ENCODE measurements at places on chromosomes 6 and 20.

DNA sequence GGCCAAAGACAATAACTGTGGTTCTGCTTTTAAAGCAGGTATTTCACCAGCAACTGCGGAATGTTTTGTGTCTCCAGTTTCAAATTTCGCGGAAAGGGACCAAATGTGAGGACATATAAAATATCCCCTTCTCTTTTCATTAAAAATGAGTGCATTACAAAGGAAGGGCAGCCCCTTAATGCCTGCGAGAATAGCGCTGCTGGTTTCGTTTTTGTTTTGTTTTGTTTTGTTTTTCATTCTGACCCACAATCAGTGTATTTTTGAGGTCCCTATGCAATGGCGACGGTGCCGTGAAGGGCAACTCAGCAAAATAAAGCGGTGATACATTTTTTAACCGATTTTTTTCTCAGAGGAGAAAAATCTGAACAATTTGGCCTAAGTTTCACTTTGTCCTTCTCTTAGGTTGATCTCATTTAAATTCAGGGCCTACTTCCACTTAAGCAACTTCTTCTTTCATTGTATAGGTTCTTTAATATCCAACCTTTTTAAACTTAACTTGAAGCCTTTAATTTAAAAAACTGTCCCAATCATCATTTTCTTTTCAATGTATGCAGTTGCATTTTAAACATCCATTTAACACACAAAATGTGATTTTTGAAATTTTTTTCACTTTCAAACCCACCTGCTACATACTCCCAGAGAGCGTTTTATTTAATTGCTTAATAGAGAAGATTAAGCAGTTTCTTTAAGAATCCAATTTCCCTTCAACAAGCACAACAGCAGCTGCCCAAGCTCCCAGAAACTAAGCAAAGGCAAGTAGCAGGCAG is 2.9 kb upstream of the HIVEP2 start:
- DNase-seq, result peak; percentile 43

GRCh38 chr6:5567352-5567751 is 306.0 kb downstream of the FARS2 start:
- DNase-seq, result no peak

GRCh38 chr6:67717281-67717680 is 917.8 kb upstream of the ADGRB3 start:
- DNase-seq, result no peak

DNA sequence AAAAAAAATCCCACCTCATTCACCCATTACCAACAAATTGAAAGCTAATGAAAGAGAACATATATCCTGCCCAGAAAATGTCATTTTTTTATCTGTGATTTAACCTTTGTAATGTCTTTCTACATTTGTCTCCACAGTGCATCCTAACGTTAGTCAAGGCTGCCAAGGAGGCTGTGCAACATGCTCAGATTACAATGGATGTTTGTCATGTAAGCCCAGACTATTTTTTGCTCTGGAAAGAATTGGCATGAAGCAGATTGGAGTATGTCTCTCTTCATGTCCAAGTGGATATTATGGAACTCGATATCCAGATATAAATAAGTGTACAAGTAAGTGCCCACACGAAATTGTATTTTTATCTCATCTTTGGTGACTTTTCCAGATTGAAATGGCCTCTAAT is 30.0 kb downstream of the RSPO3 start:
- DNase-seq, result no peak

DNA sequence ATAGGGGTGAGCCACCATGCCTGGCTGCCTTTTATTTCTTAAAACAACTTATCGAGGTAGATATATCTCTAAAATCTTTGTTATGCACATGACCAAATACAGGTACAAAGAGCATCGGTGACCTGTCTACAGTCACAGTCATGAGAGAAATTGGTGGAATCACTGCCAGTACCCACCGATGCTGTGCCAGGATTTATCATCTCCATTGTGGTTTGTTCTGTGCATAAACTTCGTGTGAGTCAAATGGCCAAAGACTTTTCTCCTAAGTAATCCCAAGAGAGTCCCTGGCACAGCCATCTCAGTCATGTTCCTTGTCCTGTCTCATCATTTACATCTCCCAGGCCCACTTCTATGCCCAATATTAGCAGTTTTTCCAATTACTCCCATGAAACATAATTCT is 9.0 kb downstream of the GSTA3 start:
- no peak for DNase-seq

GRCh38 chr20:33730946-33731692 is 677 bp upstream of the ZNF341 start:
- DNase-seq, result no peak

DNA sequence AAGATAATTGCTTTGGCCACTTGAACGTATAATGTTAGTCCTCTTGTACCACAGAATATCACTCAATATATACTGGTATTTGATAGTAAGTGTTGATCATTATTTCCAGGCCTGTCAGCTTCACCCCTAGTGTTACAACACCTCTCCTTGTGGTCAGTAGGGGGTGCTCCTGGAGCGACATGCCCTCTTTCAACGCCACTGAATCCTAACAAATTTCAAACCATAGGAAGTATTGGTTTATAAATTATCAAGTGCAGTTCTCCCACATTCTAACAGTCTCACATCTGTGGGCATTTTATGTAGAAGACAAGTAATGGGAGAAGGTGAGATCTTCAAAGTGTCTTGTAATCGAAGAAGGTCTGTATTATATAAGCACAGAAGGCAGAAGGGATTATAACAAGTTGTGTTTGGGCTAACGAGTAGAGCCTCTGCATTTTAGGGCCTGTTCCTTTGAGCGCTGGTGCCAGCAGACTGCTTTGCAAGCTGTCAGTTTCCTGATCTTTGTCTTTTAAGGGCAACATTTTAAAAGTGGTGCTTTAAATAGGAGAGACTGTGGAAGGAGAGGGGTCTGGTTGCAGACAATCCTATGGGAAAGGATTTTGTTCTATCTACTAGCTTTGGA is 57.1 kb upstream of the CEP162 start:
- no peak for DNase-seq

DNA sequence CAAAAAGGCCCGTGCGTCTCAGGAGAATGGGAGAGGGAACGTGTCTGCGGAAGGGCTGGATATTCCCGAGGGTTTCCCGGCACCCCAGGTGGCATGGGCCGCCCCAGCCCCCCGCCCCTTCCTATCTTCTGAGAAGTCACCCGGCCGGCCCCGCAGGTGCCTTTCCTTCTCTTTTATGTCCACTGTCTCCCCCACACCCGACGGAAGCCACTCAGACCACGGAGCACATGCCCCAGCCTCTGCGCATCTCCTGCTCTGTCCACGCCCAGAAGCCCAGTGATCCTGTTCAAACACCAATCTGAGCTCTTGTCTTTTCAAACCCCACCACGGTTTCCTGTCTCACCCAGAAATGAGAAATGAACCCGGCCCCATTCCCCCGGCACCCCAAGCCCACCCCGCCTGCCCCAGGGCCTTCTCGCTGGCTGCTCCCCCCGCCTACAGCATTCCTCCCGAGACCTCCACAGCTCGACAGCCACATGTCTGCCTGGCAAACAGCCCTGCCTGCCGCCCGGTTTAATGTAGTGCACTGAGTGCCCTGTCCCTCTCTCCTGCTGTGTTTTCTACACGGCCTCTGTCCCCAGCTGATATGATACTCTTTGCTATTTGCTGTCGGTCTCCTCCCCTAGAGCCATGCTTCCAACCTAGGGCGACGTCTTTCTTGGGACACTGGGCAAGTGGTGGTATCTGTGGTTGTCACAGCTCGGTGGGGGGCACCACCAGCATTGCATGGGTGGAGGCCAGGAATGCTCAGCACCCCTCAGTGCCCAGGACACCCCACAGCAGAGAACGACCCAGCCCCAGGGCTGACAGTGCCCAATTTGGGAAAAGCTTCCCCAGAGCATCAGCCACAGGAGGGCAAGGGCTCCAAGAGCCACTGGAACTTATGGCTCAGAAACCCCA is 182.7 kb downstream of the TAF4 start:
- no peak for DNase-seq

GRCh38 chr20:10832141-10832540 is 158.3 kb upstream of the JAG1 start:
- no peak for DNase-seq

DNA sequence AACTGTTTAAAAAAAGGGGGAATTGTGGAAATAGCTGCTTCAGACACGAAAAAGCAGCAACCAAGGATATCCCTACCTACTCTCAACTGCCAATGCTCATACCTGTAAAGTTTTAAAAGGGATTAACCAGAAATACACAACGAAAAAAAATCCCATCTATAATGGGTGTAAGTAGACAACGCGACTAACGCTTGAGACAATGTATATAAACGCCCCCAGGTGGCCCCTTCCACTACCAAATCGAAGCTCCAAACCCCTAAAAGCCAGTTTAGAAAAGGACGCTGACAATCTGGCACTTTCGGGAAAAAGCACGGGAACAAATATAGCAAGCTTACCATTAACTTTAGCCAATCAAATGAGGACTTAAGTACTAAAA is 94.5 kb upstream of the BTN3A2 start:
- no peak for DNase-seq

DNA sequence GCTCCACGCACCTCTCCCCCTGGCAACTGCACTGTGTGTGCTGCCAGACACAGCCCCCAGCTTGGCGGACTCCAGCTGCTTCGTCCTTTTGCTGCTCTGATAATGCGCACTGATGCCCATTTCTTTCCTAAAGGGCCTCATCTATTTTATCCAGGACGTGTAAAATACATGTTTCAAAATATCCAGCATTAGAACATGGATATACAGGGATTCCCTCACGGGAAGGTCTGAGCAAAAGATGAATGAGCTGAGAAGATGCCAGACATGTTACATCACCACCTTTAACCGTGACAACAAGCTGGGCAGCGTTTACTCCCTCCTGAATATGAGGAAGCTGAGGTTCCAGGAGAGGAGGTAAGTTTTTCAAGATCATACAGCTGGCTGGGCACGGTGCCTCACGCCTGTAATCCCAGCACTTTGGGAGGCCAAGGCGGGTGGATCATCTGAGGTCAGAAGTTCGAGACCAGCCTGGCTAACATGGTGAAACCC is 32.8 kb downstream of the TNXB start:
- no peak for DNase-seq

- no peak for DNase-seq
Observed at GRCh38 chr6:111576291-111576690, 29.4 kb downstream of the TRAF3IP2 start.

- DNase-seq, result no peak
Observed at GRCh38 chr6:49805246-49805645, 18.2 kb upstream of the PGK2 start.

- DNase-seq, result no peak
Observed at GRCh38 chr6:117933471-117933870, 26.4 kb downstream of the SLC35F1 start.

DNA sequence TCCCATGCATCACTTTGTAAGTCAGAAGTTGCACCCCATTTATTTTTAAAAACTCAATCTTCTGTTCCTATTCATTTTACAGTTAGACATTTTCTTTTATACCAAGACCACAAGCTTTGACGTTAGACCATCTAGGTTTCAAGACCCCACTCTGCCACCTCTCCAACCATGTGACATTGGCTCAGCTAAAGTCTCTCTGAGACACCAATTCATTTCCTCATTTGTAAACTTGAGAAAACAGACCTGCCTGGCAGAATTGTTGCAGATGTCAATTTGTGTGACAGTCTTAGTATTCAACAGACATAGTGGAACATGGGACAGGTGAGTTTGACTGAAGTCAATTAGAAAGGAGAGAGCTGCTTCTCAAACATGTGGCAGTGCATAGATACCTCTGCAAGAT is 55.6 kb upstream of the CSE1L start:
- no peak for DNase-seq

- no peak for DNase-seq
Observed at GRCh38 chr20:32518593-32519380, 66.3 kb downstream of the NOL4L start.

DNA sequence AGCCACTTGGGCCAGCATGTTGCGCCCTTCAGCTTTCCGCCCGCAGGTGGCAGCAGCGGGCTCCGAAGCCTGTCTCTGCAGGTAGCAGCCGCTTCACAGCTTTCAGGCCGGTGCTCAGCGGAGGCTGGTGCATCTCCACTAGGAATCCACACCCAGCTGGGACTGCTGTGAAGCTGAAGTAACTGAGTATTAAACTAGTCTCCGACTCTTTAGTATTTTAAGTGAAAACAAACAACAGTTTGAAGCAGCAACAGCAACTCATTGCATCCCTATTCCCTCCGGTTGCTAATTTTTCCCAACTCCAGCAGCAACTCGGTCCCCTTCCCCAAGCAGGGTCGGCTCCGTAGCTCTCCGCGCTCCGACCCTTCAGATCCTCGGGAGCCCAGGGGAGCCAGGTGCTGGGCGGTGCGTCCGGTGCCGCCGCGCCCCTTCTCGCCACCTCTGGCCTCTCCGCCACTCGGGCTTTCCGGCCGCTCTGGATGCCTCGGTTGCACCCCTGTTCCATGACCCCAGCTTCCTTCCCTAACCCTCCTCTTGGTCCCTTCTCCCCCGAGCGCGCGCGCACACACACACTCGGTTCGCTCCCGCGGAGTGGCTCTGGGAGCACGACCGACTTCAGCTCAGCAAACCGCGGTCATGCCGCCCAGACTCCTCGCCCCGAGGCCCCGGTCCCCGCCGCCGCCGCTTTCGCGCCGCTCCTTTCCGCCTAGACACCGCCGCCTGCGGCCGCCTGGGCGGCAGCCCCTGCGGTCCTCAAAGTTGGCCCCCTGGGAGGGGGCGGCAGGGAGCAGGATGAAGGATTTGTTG is 765 bp upstream of the NKAIN2 start:
- DNase-seq, result peak; percentile 22

- no peak for DNase-seq
Observed at GRCh38 chr20:47951521-47951971, 166.3 kb upstream of the SULF2 start.

DNA sequence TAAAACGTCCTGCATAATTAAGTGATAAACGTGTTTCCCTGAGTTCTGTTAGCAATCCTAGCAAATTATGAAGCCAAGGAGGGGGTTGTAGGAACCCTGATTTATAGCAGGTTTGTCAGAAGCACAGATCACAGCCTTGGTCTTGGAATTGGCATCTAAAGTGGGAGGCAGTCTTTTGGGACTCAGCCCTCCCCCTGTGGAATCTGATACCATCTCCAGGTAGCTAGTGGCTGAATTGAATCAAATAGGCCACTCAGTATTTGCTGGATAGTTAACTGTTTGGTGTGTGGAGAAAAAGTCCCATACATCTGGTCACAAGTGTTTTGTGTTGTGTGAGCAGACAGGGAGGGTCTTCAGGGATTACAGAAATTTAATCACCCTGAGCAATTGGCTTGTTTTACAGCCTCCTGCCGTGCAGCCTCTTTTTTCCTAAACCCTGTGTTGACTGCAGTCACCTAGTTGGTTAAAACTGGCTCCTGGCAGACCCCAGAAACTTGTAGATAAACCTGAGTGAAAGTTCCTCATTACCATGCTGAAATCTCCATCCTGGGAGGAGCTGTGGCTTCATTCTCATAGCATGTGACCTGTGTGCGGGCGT is 19.0 kb upstream of the KIFC1 start:
- no peak for DNase-seq

GRCh38 chr6:128024969-128025368 is 124.1 kb upstream of the THEMIS start:
- DNase-seq, result no peak

GRCh38 chr20:63253438-63254231 is 628 bp downstream of the NKAIN4 start:
- DNase-seq, result no peak

DNA sequence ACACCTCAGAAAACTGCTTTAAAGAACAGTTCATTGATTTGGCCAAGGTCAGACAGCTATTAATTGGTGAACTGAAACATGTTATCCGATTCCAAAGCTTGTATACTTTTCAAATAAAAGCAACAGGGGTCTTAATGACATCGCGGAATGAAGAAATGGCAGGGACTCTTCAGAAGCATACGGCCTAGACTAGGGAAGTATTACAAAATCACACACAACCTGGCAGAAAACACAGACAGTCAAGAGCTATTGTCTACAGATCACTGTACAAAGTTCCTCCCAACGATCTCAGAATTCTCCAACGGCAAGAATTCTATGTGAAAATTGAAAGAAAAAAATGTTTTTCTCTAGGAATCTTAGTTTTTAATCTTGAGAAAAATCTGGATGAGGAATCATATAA is 105.5 kb downstream of the PTPRK start:
- DNase-seq, result no peak
